Stimulated activated CD4-positive, alpha-beta T cell treated with anti-CD3 and anti-CD28 coated beads, Interleukin-15, amount 100 ng/mL, for 1 hour (primary cell): ENCODE measurements at places on chromosomes 16 and 17.

- DNase-seq: no peak
Measured at GRCh38 chr16:54657058-54657708, 273.5 kb upstream of the IRX5 start.

DNA sequence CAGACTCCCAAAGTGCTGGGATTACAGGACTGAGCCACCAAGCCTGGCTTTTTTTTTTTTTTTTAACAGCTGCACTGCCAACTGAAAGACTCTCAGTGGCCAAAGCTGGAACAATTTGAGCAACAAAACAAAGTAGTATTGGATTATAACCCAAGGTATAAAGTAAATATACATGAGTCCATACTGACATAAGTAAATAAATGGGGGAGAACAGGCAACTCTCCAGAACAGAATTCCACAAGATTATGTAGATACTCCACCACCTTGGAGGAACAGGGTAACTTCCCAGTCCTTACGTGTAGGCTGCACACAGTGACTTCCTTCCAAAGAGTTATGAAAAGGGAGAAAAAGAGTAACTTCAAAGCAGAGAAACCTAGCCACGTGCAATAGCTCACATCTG lies 15.7 kb downstream of the CMC2 start:
- no peak for DNase-seq

GRCh38 chr17:9051561-9051960 lies 30.3 kb downstream of the NTN1 start:
- DNase-seq: no peak

- no peak for DNase-seq
Measured at GRCh38 chr16:86101137-86101896, 202.4 kb downstream of the IRF8 start.

GRCh38 chr17:17765359-17766076 lies 71.3 kb downstream of the SREBF1 start:
- no peak for DNase-seq

DNA sequence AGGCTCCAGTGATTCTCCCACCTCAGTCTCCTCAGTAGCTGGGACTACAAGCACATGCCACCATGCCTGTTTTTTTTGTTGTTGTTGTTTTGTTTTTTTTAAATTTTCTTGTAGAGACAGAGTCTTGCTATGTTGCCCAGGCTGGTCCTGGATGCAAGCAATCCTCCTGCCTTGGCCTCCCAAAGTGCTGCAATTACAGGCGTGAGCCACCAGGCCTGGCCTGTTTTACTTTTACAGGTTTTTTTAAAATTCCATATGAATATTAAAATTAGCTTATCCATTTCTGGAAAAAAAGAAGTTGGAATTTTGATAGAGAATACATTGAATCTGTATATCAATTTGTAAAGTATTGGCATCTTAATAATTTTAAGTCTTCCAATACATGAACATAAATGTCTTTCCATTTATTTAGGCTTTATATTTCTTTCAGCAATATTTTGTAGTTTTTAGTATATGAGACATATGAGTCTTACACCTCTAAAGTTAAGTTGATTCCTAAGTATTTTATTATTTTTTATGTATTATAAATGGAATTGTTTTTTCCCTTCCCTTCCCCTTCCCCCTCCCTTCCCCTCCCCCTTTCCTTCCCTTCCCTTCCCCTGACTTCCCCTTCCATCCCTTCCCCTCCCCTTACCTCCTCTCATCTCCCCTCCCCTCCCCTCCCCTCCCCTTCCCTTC lies 323.5 kb upstream of the SALL1 start:
- DNase-seq: no peak

DNA sequence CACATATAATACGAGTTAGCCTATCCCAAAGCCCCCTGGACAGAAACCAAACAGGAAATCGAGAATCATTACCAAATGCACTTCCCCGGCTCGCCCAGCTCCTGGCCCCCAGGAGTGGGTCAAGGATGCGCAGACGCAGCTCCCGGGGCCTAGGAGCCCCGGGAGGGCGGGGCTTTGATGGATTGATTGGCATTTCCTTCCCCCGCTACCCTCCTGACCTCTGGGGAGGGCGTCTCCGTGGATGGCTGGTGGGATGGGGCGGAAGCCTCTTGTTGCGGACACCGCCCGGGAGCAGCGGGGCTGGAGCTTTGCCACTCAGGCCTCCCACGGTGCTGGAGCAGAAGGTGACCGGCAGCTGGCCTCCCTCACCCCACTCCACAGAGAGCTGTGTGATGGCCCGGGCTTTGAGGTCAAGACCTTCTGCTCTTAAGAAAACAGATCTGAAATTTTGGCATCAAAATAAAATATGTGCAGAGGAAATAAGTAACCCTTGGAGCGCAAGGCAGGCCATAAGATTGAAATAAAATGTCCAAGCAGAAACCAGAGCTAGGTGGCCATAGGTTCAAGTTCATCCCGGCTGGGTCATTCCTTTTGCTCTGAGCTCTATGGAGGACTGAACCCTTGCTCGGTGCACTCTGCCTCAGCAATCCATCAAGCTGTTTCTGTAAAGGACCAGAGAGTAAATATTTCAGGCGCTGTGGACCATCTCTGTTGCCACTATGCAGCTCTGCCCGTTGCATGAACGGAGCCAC lies 262.3 kb downstream of the SOX9 start:
- DNase-seq: no peak

GRCh38 chr17:10384175-10384574 lies 11.4 kb upstream of the MYH13 start:
- DNase-seq: no peak

DNA sequence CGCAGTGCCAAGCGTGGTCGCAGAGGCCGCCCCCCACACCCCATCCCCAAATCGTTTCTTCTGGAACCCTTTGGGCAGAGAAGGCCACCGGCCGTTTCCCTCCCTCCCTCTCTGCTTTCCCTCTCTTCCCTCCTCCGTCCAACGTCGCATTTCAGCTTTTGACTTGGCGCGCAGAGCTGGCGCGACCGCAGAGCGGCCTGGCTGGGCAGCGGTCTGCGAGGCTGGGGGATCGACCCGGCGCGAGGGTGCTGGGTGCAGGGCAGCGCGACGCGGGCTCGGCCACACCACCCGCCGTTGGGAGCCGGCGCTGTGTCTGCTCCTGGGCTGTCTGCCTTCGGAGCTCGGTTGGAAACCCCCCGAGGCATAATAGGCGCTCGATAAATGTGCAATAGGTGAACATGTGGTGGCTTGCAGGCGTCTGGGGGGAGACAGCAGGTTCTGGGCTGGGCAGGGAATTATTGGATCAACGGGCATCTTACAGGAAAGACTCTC lies 2.8 kb upstream of the NTN3 start:
- no peak for DNase-seq

GRCh38 chr16:73793260-73793659 lies 503.4 kb upstream of the PSMD7 start:
- DNase-seq: no peak

- DNase-seq: no peak
Measured at GRCh38 chr17:65097110-65097509, 40.1 kb upstream of the RGS9 start.

GRCh38 chr17:35555691-35556090 lies 4.9 kb downstream of the SLFN14 start:
- no peak for DNase-seq

GRCh38 chr16:87395181-87395842 lies 3.2 kb downstream of the MAP1LC3B start:
- DNase-seq: no peak

GRCh38 chr16:50819706-50820105 lies 77.8 kb downstream of the CYLD start:
- DNase-seq: no peak

DNA sequence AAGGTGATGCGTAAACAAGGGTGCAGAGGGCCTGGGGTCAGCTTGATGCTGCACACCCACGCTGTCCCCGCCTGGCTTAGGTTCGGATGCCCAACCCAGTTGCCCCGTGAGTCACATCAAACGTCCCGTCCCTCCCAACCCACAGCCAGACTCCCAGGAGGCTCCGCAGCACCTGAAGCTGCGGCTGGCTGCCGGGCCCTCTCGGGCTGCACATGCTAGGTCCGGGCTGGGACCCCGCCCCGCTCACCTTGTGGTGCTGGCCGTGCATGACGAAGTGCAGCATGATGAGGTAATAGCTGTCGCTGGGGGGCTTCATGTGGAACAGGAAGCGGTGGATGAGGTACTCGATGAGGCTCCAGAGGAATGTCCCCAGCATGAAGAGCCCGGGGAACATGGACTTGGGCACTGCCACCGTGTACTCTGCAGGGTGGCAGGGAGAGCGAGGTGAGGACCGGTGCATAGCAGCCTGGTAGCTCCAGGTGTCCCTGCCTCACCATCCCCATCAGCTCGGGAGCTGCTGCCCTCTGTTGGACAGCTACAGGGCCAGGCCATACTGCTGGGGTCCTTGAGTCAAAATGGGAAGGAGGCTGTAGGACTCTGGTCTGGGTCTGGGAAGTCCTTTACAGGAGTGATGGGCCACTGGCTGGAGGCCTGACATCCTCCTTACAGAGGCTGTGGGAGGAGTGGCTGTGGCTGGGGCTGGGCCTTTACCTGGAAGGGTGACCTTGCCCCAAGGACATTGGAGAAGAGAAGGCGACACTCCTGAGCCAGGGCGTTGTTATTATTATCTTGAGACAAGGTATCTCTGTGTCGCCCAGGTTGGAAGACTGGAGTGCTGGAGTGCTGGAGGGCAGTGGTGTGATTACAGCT lies 18.3 kb upstream of the MLKL start:
- DNase-seq: no peak

- no peak for DNase-seq
Measured at GRCh38 chr16:70728150-70728549, 42.3 kb upstream of the MTSS2 start.

DNA sequence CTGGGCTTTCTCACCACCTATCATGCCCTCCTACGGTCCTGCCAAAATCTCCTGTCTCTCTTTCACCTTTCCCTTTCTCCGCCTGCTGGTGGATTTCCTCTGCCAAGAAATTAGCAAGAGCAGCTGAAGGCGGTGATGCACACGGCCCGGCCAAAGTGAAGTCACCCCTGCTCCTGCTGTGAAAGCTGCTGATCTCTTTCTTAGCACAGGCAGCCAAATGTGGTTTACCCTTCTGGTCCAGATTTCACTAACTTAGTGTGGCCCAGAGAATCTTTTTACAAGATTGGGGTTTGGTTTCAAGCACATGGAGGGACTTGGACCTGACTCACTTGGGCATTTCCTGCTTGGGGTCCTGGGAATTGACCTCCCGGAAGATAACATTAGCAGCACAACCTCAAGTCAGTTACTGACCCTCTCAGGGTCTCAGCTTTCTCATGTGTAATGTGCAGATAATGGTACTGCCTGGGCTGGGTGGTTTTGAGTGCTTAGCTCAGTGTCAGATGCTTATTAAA lies 155.7 kb downstream of the SOCS1 start:
- no peak for DNase-seq
